Fibroblast of gingiva (primary cell): ENCODE measurements at places on chromosomes 4 and X.

DNA sequence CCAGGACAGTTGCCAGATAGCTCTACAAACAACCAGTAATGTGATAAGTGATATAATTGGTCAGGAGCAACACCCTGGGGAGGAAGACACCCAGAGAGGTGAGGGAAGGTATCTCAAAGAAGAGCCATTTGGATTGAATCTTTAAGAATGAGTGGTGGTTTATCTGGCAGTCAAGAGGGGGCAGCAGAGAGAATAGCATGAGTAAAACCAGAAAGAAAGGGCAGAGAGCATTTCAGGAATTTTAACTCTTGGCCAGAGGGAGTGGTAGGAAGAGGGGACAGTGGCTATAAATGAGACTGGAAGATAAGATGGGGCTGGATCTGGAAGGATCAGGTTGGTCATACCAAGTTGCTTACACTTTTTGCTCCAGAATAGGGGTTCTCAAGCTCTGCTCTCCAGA is 5.9 kb upstream of the SEPTIN6 start:
- DNase-seq, result peak; percentile 46

DNA sequence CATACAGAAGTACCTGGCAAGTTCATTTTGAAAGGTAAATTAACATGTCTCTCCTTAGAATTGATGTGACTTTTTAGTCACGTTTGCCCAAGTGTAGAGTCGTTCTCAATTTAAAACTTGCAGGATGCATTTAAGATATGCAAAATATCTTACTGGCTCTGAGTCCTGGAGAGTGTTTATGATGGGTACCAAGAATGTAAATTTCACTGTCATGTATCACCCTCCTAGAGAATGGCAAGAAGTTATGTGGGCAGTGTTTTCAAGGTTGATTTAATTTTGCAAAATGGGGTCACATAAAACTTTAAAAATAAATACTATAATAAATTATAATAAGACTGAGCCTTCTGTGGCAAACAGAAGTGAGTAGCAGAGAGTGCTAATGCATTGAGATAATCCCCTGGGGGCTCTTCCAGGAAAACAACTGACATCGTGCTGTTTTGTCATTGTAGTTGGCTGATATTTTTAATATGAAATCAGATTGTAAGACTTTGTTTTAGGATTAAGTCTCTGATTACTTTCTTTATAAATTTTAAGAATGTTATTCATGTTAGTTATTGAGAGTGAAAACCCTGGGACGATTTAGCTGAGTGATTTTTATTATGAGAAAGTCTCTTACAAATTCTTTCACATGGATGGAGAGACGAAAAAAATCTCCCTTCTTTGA is 103.0 kb downstream of the AFF1 start:
- DNase-seq, result peak; percentile 41

GRCh38 chr4:127048376-127049044 is 584.2 kb upstream of the INTU start:
- no peak for DNase-seq

- peak; percentile 50 for DNase-seq
Observed at GRCh38 chrX:120463241-120463640, 5.9 kb downstream of the LAMP2 start.

GRCh38 chr4:57443308-57443707 is 333.1 kb upstream of the IGFBP7 start:
- no peak for DNase-seq

- no peak for DNase-seq
Observed at GRCh38 chrX:9482408-9482807, 17.6 kb downstream of the TBL1X start.

DNA sequence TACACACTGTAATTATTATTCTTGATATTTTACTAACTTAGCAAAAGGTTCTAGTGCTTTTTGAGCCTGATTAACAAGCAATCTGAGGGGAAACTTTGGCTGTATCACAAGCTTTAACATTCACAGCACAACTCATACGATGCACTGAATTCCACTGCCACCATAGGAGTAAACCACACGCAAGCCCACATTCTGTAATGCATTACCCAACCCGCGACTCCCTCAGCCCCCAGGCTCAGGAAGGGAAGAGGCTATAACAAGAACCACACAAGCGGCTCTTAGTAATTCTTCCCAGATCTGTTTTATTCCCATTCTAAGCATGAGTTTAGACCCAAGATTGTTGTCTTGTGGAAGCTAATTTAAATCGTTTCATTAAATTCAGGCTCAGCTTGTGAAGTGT is 138.5 kb upstream of the TBL1X start:
- no peak for DNase-seq

DNA sequence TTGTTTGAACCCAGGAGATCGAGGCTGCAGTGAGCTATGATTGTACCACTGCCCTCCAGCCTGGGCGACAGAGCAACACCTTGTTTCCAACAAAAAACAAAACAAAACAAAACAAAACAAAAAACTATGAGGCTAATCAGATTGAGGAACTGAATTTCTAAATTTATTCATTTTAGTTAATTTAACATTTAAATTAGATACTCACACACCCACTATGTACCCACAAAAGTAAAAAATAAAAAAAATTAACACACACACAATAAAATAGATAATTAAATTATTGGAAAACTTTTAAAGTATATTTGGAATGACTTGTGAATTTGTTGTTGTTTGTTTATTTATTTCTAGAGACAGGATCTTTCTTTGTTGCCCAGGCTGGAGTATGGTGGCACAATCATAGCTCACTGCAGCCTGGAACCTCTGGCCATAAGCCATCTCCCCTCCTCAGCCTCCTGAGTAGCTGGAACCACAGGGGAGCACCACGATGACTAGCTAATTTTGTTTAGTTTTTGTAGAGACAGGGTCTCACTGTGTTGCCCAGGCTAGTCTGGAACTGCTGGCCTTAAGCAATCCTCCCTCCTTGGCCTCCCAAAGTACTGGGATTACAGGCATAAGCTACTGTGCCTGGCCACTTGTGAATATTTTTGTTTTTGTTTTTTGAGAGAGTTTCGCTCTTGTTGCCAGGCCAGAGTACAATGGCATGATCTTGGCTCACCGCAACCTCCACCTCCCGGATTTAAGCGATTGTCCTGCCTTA is 9.8 kb upstream of the ZNF157 start:
- DNase-seq, result no peak

DNA sequence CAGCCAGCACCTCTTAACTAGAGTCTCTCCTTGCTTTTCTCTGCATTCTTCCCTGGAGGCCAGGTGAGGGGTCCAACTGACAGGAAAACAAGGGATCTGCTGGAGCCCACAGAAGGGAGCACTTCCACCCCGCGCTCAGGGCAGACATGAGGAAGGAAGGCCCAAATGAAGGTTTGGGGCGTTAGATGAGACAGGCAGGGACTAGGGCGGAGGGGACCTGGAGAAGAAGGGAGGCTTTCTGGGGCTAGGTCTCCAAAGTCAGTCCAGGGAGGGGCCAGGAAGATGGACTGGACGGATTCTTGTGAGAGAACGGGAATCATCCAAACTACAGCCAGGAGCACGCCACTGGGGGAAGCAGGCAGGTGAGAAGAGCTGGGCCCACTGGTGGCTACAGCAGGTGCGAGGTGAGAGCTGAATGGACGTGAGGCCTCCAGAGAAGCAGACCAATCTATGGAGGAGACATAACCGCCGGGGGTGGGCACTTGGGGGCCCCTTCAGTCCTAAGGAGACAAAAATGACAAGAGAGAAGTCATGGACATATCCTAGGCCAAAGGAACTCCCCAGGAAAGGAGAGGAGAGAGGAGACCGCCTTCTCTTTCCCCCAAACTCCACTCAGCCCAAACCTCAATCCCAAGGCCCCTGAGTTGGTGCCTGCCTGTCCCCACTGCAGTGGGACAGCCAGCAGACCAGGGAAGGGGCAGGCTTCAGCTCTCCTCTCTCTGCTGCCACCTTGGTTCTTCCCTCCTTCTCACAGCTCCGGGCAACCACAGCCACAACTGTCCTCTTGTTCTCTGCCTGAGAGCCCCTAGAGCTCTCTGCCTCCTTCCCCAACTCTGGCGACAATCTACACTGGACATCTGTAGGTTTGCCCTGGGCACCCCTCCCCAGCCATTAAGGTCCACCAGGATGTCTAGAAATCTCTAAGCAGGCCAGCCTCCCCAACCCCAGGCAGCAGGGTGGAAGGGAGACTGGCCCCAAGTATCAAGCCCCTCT is 7.0 kb downstream of the APLN start:
- DNase-seq, result no peak

DNA sequence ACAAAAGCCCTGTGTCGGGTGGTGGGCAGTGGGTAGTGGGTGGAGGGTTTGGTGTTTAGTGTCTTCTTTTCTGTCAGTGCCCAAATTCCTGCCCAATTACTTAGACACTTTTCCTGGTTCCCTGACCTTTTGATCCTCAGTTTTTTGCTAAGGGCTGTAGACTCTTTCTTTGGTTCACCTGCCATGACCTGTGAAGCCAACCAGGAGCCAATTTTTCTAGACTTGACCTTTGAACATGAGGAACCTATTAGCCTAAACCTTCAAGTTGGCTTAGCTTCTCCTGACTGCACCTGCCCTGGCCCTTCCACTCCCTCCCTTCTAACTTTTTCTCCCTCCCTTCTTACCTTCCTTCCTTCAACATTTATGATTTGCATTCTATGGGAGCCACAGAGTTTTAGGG is 94.5 kb downstream of the MID1IP1 start:
- DNase-seq, result no peak

DNA sequence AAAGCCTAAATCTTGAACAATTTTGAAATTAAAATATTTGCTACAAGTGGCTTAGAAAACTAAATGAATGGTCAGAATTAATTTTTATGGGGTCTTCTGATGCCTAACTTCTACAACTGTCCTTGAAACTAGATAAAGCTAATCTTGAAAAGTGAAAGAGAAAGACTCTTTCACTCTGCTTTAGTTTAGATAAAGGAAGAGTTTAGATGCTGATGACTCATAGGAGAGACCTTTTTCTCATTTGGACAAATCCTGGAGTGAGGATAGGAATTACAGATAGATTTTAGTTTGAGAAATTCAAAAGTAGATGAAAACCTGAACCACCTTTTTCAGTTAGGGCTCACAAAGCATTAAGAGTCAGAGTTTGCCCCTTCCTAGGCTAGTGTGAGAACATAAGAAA is 342.3 kb upstream of the GRID2 start:
- DNase-seq, result no peak

DNA sequence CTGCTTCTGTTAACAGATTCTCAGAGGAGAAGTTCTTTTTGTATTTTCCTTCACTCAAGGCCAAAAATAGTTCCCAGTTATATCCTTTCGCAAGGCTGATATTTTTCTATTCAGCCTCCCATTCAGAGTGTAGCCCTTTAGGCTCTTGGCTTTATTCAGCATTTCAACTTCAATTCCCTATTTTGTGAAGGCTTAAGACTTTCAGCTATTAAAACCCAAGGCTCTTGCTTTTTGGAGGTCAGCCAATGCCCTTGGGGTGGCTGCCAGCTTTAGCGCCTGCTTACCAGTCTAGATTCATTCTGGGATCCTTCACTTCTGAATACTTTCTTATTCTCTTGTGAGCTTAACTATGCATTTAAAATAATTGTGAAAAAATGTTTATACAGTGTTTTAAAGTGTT is 57.3 kb upstream of the ADGRA3 start:
- no peak for DNase-seq

GRCh38 chr4:26741491-26741871 is 119.2 kb upstream of the STIM2 start:
- DNase-seq, result no peak

DNA sequence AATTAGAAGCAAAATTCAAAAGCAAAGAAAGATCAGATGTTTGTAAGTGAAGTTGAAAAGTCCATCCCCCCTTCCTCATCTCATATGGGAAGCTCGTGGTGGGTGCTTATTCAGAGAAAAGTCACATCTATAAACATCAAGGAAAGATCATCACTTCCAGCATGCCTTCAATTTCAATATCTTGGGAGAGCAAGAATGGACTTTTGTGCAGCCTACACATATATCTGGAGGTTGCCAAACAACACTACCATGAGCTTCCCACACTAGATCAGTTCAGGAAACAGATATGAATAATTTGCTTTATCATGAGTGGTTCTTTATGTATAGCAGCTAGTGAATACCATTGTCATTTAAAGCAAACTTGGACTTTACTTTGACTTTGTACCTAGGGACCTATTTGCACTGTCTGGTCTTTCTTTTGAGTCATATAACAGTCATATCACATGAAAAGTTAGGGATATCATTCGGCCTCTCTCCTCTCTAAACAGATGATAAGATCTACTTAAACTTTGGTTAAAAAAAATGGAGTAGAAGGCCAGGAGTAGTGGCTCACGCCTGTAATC is 5.6 kb upstream of the TBL1X start:
- DNase-seq, result no peak

DNA sequence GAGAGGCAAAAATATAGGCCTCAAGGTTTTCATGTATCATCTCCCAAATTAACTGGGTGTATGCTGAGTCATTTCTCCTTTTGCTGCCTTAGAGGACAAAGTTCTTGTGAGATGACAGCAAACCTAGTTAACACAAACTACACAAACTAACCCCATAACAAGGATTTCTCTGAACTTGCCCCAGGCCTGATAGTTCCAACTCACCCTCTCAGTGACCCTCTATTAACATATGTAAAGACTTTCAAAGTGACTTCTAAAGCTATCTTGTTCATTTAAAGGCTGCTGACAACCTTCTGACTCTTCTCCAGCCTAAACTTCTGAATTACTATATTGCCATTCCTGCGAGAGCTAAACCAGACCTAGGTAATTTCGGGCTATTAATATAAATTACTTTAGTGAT is 43.2 kb upstream of the CCDC149 start:
- DNase-seq, result no peak

- no peak for DNase-seq
Observed at GRCh38 chr4:56723659-56724230, 42.6 kb upstream of the HOPX start.
